DMS53 (cell line): ENCODE measurements at places on chromosomes 2 and 18.
A peak's percentile ranks its signal among the peaks of the same experiment; 100 is the strongest.

DNA sequence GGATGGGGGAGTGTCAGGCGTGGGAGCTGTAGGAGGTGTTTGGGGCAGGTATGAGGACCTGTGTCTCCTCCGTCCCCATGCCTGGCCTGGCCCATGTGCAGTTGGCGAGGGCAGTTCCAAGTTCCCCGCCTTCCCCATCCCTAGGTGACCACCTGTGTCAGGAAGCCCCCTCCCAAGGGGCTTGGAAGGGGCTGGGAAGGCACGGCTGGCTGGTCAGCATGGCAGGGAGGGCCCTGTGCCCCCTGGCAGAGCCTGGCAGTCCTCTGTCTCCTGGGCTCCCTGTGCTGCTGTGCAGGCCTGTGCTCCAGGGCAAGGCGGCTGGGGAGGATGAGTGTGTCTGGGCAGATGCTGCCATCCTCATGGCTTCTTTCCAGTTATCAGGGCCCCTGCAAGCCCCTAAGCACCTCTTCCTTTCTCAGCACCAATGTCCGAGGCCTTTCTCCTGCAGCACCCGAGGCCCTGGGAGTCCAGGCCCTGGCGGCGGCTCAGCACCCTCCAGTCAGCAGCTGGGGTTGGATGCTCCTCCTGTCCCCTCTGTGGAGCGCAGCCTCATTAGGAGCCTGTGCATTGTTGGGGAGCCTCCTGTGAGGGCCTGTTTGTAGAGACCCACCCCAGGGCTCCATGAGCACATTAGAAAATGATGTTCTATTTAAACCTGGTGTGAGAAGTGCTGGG lies 101.7 kb downstream of the FAM210A start:
- DNase-seq = no peak

- DNase-seq = no peak
These were observed 287.8 kb downstream of the CELF4 start for GRCh38 chr18:37277804-37278203.

- DNase-seq = no peak
These were observed 23.7 kb downstream of the MARCHF7 start for GRCh38 chr2:159736048-159736447.

DNA sequence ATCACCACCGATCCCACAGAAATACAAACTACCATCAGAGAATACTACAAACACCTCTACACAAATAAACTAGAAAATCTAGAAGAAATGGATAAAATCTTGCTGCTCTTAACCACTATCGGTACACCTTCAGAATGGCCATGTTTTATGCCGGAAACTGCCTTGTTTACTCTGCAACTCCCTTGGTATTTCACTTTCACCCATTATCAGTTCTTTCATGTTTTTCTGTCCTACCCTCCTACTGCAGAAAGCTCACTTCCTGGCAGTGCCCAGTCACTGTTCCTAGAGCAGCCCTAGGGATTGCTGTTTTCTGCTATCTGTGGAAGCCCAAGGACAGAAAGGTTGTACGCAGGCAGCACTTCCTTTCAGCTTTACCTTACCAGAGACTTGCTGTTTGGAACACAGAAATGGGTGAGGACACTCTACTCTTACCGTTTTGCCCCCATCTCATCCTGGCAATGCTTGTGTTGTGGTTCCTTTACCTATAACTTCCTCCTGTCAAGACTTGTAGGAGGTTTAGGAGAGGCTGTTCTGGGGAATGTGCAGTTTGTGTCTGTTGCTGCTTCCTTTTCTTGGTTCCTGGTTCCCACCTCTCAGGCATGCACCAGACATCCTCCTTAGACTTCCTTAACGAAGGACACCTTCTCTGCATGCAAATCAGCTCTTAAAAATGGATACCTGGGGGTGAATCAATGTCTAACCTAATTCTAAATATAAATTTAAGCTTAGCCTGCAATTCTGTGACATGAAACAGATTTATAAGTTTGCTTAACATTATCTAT lies 394.4 kb downstream of the SPAG16 start:
- no peak for DNase-seq

GRCh38 chr2:167943897-167944296 lies 303.5 kb downstream of the STK39 start:
- DNase-seq = no peak

- DNase-seq = peak; percentile 95
These were observed 754.4 kb downstream of the ADCYAP1 start for GRCh38 chr18:1658908-1659566.

DNA sequence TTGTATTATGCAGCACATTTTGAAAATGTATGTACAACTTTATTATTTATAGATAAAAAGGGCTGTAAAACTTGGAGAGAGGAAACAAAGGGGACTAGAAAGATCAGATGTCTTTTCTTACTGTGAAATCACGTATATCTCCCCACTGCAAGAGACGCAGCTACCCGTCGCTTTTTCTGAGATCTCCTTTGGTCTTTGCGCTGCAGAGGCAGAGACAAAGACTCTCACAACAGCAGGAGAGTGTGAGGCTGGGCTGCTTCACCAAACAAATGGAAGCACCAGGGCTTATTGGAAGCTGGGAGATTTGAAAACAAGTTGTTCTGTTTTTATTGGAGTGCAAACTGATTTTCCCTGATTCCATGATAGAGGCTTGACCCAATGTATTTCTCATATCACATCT lies 129.0 kb upstream of the PARD3B start:
- no peak for DNase-seq

- DNase-seq = no peak
These were observed 933 bp upstream of the ADNP2 start for GRCh38 chr18:80108121-80108536.

GRCh38 chr18:79396431-79397246 lies 909 bp downstream of the NFATC1 start:
- peak; percentile 45 for DNase-seq

GRCh38 chr2:42128721-42129486 lies 40.2 kb upstream of the EML4 start:
- peak; percentile 51 for DNase-seq

- DNase-seq = no peak
These were observed 139.3 kb downstream of the KLHL29 start for GRCh38 chr2:23524261-23524706.

- DNase-seq = no peak
These were observed 566.6 kb upstream of the VRK2 start for GRCh38 chr2:57479981-57480380.

DNA sequence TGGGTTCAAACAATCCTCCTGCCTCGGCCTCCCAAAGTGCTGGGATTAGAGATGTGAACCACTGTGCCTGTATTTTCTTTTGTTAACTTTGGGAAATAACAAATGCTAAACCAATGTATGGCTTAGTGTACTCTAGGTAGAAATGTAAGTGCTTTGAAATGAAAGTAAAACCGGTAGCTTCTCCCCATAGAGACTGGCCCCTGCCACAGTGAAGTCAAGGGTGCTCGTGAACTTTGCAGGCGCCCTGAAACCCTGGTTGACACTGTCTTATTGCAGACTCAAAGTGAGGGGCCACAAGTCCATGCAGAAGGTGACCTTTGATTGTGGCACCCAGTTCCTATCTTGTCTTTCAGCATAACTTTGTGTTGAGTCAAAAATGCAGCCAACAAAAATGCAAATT lies 24.2 kb upstream of the MTCL1 start:
- no peak for DNase-seq

DNA sequence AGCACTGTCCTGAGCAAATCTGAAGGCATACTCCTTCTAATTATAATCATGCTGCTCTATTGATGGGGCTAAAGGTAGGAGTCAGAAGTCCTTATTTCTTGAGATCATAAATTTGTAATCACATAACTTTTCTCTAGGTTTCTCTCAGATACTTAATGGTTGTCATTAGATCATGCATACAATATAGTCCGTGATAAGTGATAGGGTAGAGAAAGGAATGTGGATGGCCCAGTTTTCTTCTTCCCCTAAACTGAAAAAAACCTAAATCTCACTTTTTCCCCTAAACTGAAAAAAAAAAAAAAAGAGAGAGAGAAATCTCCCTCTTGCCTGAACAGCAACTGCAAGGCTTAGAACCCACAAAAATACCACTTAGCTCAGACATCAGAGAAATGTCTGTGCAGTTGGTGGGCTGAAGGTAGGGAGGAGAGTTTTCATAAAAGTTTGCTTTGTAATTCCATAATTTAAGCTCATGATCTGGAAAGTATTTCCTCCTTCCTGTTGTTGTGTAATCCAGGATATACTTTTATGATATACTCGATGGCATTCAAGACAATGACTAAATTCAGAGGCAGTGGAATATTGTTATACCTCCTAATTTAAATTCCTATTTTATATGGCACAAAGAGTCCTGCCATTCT lies 79.3 kb upstream of the ITPRID2 start:
- DNase-seq = no peak

DNA sequence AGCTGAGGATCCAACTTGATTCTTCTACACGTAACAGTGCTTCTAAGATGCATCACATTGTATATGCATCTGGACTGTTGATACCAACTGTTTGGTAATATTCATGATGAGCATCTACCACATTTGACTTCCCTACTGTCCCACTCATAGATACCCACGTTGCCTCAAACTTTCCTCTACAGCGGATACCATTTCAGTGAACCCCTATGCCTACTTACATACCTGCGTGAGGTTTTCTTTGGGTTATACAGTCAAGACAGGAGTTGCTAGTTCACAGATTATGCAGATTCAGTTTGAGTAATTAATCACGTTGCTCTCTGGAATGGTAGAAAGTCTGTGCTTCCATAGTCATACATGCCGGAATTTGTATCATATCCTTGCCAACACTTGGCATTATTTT lies 40.0 kb downstream of the EPC2 start:
- DNase-seq = no peak

GRCh38 chr2:120798567-120799247 lies 63.0 kb downstream of the GLI2 start:
- no peak for DNase-seq

GRCh38 chr2:31413862-31414550 lies 536 bp downstream of the XDH start:
- DNase-seq = peak; percentile 55

GRCh38 chr2:224650815-224651439 lies 65.2 kb downstream of the CCDC195 start:
- peak; percentile 72 for DNase-seq

- DNase-seq = no peak
These were observed 1287.8 kb upstream of the TMEFF2 start for GRCh38 chr2:193482557-193482956.

DNA sequence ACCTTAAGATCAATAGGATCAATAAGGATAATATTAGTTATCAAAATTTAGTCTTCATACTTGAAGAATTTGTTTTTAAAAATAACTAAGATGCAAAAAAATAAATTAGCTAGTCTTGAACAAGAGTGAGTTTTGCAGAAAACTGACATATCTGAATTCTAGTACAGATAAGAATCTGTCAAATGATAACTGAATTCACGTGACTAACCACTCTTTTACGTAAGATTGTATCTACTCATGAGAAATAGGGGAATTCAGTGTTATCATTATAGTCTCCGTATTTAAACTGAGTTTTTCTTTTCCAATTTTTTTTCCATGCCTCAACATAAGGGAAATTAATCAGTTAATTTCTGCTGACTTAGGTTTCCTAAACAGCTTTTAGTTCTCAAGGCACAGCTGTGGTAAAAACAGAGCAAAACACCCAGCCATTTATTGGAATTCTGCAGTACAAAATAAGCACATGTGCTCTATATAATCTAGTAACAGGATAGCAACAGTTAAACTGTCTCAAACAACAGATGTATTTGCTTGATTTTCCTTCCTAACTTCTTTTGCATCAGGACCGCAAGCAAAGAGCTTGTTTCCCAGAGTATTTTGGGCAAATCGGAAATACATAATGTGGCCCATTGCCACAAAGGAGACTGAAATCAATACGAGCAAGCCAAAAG lies 19.1 kb downstream of the SLC40A1 start:
- DNase-seq = no peak

GRCh38 chr2:20115374-20115773 lies 63.9 kb upstream of the LAPTM4A start:
- DNase-seq = no peak

DNA sequence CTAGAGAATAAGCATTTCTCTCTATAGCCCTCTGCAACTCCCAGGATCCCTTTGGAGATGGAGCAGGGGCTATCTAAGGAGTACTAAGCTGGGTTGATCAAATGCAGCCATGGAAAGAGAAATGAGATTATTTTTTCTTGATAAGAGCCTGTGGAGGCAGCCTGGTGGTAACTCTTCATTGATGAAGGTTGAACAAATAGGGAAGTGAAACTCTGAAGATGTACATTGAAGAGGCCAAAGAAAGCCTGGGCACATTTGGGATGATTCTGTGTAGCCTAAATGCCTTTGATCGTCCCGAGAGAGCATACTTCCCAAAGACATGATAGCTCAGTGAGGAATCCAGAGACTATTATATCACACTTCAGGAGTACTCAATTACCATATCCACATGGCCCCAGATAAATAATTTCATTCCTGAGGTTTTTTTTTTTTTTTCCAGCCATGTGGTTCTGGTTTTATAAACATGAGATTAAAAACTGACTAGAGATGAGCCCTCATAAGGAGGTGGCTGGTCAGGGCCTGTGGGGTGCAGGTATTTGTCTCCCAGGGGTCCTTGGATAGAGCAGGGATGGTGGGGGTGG lies 192.5 kb downstream of the TPGS2 start:
- no peak for DNase-seq

GRCh38 chr2:46898024-46898423 lies 17.6 kb downstream of the MCFD2 start:
- no peak for DNase-seq

GRCh38 chr2:127023504-127023903 lies 83.5 kb downstream of the BIN1 start:
- peak; percentile 39 for DNase-seq

- DNase-seq = no peak
These were observed 804.5 kb upstream of the POU3F3 start for GRCh38 chr2:104049438-104049837.

GRCh38 chr2:231332388-231332787 lies 63.1 kb upstream of the B3GNT7 start:
- DNase-seq = no peak

GRCh38 chr2:235669983-235670962 lies 176.4 kb downstream of the AGAP1 start:
- DNase-seq = peak; percentile 65

GRCh38 chr2:197890168-197890567 lies 85.8 kb downstream of the PLCL1 start:
- peak; percentile 34 for DNase-seq
